ENCODE measurements at places on chromosomes 4 and X.
A peak's percentile ranks its signal among the peaks of the same experiment; 100 is the strongest.

DNA sequence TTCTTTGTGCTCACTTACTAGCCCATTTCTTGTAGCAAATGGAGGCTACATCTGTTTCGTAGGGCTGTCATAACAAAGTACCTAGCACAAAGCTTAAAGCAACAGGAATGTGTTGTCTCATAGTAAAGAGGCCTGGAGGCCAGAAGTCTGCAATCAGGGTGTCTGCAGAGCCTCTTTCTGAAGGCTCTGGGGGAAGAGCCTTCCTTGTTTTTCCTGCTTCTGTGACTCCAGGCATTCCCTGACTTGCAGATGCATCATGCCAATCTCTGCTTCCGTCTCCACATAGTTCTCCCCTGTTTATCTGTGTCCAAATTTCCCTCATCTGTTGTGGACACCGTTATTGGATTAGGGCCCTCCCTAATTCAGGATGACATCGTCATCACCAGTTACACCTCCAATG lies 67.1 kb downstream of the SHROOM2 start:
- DNase-seq = no peak

DNA sequence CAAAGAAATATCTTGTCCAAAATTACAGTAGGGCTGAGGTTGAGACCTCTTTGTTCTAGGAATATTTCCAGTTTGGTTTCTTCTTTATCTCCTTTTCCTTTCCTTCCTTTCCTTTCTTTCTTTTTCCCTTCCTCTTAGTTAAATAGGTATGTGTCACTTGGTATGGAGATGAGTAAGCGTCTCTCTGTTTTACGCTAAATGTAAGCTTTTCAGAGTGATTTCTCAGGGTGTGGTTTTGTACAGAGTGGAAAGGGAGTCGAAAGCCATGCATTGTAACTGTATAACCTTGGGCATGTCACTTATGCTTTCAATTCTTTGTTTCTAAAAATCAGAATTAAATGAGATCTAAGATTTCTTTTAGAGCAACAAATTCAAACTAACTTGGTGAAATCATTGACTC lies 54.8 kb downstream of the TLL1 start:
- DNase-seq = no peak

DNA sequence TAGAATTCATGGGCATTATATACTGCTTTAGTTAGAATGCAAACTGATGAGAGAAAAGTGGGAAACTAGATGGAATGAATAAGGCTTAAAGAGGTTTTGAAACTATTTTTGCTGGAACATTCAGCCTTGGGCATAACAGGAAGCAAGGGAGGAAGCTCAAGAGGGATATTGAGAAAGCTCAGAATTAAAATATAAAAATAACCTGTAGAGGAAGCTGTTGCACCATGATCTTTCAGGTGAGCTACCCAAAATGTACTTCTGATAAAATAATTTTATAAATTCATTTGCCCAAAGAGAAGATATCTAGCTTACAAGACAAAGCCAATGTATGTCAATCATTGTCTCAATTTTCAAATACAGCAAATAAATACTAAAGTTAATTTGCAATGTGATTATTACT lies 11.3 kb downstream of the GC start:
- no peak for DNase-seq

- DNase-seq = no peak
These were observed 50.3 kb downstream of the SSX3 start for GRCh38 chrX:48306175-48306574.

DNA sequence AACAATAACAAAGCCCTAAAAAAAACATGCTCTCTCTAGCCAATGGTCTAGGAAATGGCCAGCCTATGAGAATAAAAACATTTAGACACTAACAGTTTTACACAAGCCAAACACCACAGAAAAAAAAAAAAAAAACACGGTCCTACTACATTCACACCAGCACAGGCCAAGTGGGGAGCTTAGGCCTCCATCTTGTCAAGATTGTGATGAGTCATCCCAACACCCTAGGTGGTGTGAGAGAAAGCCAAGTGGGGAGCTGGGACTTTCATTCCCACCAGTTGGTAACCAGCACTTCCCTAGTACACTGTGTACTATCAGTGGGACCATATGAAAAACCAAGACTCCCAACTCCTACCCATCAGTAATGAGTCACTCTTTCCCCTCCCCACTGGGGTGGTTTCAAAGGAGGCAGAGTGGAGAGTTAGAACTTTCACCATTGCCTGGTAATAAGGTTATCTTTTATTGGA lies 95.6 kb downstream of the ADAMTS3 start:
- DNase-seq = no peak

DNA sequence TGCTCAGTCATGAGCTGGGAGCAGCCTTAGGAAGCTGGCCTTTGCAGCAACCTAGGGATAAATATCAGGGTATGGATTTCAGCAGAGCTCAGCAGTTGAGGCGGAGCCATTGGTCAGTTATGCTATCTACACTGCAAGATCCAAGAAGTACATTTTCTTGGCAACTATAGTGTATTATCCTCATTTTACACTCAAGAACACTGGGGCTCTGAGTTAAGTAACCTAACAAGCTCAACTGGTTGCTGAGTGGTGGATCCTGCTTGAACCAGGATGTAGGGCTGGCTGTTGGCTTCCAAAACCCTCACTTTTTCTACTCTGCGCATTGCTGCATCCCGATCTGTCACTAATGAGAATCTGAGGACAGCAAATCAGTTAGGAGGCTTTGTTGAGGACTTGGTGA lies 1.5 kb upstream of the SCARB2 start:
- DNase-seq = no peak

DNA sequence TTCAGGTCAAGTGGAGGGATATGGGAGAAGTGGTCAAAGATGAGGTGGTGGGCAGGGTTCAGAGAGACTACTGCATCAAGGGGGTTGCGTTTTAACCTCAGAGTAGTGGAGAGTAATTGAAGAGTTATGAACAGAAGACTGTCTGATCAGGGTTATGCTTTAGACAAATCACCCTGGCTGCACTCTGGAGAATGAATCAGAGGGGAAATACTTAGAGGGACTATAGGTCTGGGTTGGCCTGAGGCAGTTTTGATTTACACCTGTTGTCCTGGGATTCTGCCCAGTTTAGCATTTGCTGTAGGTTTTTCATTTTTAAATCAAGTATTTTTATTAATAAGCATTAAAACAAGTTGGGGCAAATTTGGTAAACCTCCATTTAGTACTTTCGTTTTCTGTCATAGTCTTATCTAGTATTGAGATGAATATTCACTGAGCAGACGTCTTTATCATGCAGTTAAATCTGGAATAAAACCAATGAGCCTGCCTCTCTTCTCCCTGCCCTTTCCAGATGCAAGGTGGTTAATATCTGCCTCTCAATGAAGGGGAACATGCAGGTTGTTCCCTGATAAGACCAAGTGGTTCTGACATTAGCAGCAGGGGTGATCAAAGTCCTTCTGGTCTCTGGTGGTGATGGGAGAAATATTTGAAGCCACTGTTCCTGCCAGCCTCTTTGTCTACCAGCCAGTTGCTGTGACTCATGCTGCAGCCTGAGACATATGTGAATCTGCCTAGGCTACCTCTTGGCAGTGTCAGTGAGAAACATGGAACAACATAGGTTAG lies 116.0 kb upstream of the RPS6KA3 start:
- DNase-seq = no peak

- no peak for DNase-seq
These were observed 49.3 kb upstream of the EPGN start for GRCh38 chr4:74258963-74259362.

GRCh38 chr4:71648448-71648847 lies 135.4 kb downstream of the GC start:
- DNase-seq = no peak

DNA sequence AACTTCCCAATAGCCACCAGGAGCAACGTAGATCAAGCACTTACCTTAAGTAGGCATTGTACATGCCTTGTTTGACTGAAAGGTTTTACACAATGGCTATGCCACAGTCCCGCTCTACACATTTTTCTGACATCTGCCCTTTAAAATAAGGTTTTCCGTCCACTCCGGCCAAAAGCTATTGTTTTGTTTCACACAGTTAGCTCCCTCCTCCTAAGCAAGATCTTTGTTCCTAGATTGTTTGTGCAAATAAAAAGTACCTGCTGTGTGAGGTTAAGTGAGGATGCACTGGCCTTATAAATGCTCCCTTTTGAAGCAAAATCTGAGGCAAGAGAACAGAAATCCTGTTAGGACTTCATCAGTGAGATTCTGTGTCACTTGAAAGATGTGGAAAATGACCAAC lies 11.8 kb downstream of the SCD5 start:
- no peak for DNase-seq

DNA sequence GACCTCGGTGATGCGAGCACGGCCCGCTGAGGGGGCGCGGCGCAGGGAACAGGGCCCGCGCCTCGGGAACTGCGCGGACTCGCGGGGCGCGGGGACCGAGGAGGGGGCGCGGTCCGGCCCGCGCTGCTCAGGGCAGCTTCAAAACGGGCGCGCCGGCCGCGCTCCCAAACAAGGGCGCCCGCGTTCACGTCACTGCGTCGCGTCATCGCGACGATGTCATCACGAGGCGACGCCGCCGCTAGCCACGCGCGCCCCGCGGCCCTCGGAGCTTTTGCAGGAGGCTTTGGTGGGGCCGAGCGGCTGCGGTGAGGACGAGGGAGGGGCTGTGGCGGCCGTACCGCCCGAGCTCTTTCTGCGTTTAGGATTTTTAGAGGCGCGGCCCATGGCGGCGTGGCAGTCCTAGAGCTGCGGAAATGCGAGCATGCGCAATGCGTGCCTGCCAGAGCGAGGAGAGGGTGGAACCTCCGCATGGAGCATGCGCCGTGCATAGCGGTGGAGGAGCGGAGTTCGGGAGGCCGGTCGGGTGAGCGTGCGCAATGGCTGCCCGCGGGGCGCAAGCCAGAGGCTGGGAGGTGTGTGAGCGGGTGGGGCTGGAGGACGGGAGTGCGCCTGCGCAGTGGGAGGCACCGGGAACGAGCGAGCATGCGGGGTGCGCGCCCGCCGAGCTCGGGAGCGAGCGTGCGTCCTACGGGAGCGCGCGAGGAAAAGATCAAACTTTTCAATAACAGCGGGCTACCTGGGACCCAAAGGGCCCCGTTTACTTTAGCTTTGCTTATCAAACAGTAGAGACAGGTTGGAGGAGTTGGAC lies at the start of gene PPP2R3B:
Gene PPP2R3B, minus strand, starts transcription at position 140 of the 808 bp plus-strand sequence. CDS start 216 bp downstream, outside the sequence.
- peak; percentile 98 for DNase-seq

GRCh38 chr4:92994727-92995126 lies 691.0 kb downstream of the GRID2 start:
- DNase-seq = no peak

DNA sequence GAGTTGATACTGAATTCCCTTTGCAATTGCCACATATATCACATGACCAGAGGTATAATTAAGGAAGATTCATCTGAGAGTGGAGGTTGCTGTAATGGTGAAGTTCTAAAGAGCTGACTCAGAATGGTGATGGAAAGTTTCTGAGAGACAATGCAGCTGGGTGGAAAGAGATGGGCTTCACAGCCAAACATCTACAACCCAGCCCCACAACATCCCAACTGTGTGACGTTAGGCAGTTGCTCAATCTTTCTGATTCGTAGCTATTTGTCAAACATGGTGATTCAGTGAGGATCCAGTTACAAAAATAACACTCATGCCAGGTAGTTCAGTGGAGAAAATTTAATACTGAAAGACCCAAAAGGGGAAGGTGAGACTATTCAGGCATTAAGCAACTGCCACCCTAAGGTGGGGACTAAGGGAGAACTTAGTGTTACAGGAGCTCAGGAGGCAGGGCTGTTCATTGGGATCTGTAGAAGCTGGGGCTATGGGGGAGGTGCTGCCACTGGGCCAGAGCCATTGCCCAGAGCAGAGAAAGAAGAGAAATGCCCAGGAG lies 6.9 kb upstream of the AFF1 start:
- DNase-seq = no peak

GRCh38 chr4:70874268-70875156 lies 27.7 kb upstream of the MOB1B start:
- DNase-seq = no peak

- DNase-seq = no peak
These were observed 191.7 kb upstream of the RASGEF1B start for GRCh38 chr4:81663368-81663767.

DNA sequence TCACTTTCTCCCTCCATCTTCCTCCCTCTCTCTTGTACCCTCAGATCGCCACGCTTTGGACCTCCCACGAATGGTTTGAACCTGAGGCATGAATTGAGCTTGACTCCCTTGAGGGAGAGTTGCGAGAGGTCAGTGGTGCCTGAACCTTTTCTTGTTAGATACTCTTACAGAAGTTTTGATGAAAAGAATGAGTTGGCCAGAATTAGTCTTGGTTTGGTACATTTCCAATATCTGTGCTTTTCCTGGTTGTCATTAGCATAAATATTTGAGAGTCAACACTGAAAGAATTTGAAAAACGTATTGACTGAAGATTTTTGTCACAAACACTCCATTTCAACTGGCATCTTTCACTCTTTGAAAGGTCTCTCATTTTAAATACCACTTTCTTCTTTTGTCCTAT lies 510.6 kb upstream of the DIPK2B start:
- DNase-seq = no peak

DNA sequence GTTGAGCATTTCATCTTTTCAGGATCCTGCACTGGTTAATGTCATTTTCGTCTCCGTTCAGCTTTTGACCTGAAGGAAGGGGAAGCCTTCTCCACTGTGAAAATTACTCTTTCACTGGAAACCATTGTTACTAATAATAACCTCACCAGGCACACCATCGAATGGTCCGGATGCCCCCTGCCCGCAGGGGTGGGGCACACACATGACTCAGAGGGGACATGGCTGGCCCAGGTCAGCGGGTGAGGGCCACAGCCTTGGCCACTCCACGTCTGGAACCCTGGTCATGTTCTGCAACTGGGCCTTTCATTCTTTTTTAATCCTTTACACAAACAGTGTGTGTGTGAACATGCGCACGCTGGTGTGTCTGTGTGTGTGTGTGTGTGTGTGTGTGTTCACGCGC lies 191.8 kb downstream of the BCOR start:
- DNase-seq = no peak

DNA sequence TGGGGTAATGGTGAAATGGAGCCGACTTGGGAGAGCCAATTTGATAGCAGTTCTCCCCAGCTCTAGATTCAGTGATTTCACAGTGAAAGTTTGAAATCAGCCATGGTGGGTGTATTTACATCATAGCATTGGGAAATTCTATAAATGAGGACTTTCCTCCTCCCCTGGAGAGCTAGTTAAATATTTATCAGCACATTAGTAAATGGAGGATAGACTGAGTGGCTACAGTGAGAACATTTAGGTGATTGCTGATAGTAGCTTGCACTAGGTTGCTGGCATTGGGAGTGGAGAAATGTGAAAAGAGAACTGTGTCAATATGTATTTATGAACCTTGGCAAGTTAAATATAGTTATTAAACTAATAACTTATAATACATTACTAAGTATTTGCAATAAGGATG lies 347.3 kb downstream of the CCSER1 start:
- DNase-seq = no peak

Data from left forelimb (tissue), 1 donor.